ENCODE measurements at places on chromosomes 5 and 9.

DNA sequence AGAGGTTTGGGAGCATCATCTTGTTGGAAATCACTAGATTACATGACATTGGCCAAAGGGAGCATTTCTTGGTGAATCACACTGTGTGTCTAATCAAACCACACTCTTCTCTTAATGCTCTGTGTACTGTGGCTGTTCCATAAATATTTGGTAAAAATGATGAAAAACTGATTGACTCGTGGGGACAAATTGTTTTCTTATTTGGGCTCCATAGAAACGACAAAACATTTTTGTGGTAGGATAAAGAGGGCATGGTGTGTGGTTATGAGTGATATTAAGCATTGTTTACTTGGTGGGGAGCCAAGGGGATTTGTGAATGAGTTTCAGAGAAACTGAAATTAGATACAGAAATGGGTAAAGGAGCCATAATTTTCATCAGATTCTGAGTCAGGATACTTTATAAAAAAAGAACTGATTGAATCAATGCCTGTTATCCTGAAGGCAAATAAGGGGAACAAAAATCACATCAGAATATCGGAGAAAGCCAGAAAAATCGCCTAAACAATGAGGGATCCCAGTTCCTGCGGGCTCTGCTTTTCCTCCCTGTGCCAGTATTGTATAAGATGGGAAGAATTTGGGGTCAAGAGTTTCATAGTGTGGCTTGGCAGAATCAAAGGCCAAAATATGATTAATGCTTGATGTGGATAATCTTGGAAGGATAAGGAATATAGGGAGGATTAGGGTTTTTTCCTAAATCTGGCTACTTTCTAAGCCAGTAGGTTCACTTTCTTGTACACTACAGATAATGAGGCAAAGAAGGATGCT lies 33.3 kb downstream of the FBXL7 start:
- DNase-seq = no peak

- DNase-seq = no peak
These were observed 21.4 kb downstream of the ZNF608 start for GRCh38 chr5:124725040-124725434.

- no peak for DNase-seq
These were observed 2.4 kb downstream of the CKMT2 start for GRCh38 chr5:81235287-81236072.

- DNase-seq = no peak
These were observed 189.4 kb downstream of the IRX2 start for GRCh38 chr5:2562036-2562435.

- DNase-seq = no peak
These were observed 493.3 kb downstream of the PRELID2 start for GRCh38 chr5:145341842-145342241.

GRCh38 chr5:128881502-128882018 lies 83.7 kb upstream of the SLC27A6 start:
- no peak for DNase-seq

GRCh38 chr9:12457237-12457636 lies 235.9 kb upstream of the TYRP1 start:
- no peak for DNase-seq

- no peak for DNase-seq
These were observed 218.2 kb upstream of the IL12B start for GRCh38 chr5:159548517-159548916.

DNA sequence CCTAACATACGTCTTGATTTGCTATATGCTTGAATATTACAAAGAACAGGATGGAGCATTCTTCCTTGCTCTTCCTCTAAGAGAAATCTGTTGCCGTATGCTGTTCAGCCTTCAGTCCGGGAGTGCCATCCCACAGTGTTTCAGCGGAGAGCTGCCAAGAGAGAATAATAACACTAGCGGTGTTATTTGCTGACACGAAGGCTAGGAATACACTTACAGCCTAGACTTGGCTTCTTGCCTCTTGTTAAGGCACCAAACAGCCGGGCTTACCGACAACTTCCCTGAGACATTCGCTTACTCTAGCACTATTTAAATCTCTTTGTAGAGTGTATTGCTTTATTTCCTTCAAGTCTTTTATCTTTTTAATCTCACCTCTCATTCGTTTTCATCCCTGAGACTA lies 31.4 kb downstream of the KCTD16 start:
- no peak for DNase-seq

- no peak for DNase-seq
These were observed 9.1 kb upstream of the RFK start for GRCh38 chr9:76403352-76403751.

- DNase-seq = no peak
These were observed 27.8 kb downstream of the MLANA start for GRCh38 chr9:5918460-5918859.

GRCh38 chr9:70094747-70095146 lies 51.1 kb downstream of the MAMDC2 start:
- DNase-seq = no peak

DNA sequence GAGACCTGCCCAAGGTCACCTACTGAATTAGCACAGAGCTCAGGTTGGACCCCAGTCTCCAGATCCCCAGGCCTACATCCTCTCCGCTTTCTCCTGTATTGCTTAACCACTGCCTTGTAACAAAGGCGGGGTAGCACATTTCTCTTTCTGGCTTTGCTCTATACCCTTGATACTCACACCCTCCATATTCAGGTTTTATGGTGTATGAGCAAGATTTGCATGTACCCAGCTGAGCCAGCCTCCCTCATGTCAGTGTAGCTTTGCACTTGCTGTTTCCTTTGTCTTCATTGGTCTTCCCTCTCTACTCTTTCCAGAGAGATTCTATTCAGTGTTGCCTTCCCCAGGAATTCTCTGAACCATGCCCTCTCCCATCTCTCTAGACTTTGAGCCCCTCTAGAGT lies 19.6 kb upstream of the ZCCHC7 start:
- DNase-seq = no peak

- peak; percentile 19 for DNase-seq
These were observed 13.2 kb downstream of the CMYA5 start for GRCh38 chr5:79702606-79703380.

GRCh38 chr5:141691286-141691866 lies 9.3 kb upstream of the ARAP3 start:
- DNase-seq = no peak

- no peak for DNase-seq
These were observed 17.6 kb downstream of the C9orf43 start for GRCh38 chr9:113428062-113428615.

DNA sequence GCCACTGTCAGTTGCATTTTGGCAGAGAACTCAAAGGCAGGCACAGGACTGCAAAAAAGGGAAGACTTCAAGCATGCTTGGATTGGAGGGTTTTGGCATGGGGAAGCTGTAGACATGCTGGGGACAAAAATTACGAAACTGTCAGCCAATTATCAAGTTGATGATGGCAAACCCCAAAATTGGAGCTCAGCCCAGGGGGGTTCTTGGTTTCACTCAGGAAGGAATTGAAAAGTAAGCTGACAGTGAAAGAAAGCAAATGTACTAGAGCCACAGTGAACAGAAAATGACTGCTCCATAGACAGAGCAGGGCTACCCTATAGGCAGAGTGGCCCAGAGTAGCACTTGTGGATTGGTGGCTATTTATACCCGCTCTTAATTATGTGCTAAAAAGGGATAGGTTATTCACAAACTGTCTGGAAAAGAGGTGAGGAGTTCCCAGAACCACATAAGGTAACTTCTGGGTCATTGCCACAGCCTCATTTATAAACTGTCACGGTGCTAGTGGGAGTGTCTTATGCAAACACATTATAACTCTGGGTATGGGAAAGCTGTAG lies 14.6 kb upstream of the CFAP95 start:
- no peak for DNase-seq

GRCh38 chr5:41841325-41841724 lies 28.9 kb downstream of the OXCT1 start:
- DNase-seq = no peak

DNA sequence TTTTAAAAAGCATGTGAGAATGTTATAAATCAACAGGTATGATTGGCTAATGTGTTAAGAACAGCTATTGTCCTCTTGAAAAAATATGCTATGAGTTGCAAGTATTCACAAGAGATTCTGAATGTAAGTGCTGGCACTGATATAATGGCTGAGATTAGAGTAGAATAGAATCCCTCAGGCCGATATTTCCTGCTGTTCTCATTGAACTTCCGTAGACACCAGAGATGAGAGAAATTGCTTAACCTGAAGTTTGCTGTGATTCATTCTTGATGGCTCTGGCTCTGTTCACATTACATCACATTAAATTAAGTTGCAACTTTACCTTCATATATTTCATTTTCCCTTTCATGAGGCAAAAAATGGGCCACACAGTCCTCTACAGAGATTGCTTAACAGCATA lies 114.5 kb downstream of the BAAT start:
- no peak for DNase-seq

- DNase-seq = no peak
These were observed 25.5 kb downstream of the AGTPBP1 start for GRCh38 chr9:85716031-85716877.

DNA sequence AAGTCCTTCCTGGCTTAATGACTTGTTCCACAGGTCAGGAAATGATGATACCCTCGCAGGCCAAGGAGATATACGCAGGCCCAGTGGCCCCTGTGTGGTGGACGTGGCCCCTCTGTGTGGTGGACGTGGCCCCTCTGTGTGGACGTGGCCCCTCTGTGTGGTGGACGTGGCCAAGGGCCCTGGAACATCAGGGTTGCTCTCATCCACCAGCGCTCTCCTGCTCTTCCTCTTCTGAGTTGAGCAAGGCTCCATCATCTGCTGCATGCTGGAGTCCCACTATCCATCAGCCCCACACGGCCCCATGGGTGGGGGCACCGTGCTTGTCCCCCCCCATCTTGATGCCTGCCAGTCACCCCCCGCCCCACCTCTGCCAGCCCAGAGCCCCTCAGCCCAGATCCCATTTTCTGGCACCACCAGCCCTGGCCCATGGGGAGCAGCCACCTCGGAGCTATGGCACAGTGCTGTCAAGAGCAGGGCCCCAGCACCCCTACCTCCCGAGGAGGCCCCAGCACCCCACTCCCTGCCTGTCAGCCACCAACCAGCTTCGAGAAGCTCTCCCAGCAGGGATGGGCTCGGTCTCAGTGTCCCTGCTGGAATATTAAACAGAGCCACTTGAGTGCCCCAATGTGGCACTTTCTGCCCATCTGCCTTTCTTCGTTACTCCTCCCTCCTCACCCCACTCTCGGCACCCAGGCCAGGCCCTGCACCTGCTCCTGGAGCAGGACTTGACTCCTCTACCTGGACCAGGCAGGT lies 8.1 kb downstream of the LRRC14B start:
- no peak for DNase-seq

- no peak for DNase-seq
These were observed 6.2 kb downstream of the ARSI start for GRCh38 chr5:150296496-150296895.

GRCh38 chr9:70066418-70066817 lies 22.8 kb downstream of the MAMDC2 start:
- DNase-seq = no peak

DNA sequence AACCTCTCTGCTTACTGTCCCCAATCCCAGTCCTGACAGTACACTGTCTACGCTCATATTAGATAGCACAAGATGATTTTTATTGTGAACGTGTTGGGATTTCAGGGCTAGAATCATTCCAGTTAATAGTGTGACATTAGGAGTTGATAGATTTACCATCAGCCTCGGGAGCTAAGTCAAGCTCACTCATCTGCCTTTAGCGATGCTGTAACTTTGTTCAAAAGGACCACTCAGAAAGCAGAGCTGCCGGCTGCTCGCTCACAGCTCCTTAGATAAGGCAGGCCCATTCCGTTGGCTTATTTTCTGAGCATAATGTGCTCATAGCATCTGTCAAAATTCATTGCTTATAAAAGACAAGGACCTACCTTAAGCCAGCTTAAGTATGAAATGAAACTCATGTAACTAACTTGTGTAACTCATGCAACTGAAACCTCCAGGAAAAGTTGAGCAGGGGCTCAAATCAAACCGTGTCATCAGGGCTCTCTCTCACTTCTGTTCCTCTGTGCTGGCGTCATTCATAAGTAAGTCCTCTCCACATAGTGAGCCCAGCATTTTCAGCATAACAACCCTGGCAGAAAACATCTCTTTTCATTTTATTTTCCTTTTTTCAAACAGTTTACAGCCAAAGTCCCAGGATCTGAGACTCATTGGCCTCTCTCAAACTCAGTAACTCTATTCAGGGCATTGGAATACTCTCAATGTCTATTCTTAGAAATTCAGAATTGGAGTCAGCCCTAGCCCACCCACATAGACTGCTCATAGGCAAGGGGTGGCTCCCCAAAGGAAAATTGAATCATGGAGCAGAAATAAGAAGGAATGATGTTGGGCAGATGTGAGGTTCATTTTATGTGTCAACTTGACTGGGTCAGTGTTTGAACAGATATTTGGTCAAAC lies 208.8 kb downstream of the MAN2A1 start:
- DNase-seq = no peak

DNA sequence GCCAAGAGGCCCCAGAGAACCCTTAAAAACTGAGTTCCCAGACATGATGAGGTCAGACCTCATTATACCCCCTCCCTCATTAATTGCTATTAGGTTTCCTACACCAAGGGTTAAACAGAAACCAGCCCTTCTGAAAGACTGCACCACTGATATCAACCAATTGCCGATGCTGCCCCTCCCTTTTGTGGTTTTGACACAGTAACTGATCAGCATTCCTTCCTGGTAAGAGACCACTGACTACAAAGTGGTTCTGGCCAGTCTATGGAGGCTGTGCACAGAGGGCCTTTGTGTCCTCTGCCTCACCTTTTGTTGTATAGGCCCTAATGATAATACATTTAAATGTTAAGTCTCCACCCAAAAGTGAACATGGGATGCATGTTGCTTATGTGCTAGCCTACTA lies 201.5 kb downstream of the FRMD3 start:
- no peak for DNase-seq

DNA sequence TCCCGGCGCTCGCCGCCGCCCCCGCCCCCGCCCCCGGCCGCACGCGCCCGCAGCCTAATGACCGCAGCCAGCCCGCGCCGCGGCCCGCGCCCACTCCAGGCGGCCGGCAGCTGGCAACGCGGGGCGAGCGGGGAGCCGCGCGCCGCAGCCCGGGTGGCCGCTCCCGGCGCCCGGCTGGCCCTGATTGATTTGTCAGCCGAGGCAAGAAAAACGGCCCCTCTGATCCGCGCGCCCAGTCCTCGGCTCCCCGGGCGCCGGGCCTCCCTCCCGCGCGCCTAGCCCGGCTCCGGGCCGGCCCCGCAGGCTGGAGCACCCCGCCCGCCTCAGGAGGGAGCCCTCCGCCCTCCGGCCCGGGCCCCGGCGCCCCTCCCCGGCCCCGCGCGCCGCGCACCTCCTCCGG lies 11.9 kb upstream of the LHX2 start:
- no peak for DNase-seq

DNA sequence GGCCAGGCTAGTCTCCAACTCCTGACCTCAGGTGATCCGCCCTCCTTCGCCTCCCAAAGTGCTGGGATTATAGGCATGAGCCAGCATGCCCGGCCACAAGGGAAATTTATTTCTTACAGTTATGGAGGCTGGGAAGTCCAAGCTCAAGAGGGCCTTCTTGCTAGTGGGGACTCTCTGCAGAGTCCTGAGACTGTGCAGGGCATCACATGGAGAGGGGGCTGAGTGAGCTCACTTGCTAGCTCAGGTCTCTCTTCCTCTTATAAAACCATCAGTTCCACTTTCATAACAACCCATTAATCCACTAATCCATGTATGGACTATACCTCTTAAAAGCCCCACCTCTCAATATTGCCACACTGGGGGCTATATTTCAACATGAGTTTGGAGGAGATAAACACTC lies 5.1 kb upstream of the SPIN1 start:
- DNase-seq = no peak
